ENCODE measurements at places on chromosomes 11 and 22. TPM values are rescaled to one million over a fixed set of nuclear protein-coding genes. Genes with fewer than 3 reads are reported as not detected.

MFNG gene
- total RNA-seq: 86.1 TPM

- DNase-seq: no peak
These were observed 71.9 kb upstream of the HORMAD2 start for GRCh38 chr22:30008401-30008800.

GRCh38 chr11:31340903-31341572 is 28.5 kb downstream of the DCDC1 start:
- DNase-seq: no peak

DNA sequence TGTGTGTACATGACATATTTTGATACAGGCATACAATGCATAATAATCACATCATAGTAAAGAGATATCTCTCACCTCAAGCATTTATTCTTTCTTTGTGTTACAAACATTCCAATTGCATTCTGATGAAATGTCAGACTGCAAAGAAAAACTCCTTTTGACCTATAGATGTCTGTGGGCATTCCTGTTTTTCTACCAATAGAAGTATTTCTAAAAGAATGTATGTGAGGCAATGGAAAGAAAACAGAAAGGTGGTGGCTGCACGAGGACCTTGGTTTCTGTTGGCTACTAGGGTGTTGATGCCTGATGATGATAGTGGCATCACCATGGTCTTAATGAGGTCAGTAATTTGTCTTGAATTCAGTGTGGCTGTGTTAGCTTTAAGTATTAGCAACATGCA is 137.0 kb upstream of the ANO3 start:
- no peak for DNase-seq

GRCh38 chr22:32602154-32602553 is 127.5 kb downstream of the FBXO7 start:
- DNase-seq: no peak

- DNase-seq: no peak
These were observed 105.7 kb upstream of the LUZP2 start for GRCh38 chr11:24391167-24391566.

DNA sequence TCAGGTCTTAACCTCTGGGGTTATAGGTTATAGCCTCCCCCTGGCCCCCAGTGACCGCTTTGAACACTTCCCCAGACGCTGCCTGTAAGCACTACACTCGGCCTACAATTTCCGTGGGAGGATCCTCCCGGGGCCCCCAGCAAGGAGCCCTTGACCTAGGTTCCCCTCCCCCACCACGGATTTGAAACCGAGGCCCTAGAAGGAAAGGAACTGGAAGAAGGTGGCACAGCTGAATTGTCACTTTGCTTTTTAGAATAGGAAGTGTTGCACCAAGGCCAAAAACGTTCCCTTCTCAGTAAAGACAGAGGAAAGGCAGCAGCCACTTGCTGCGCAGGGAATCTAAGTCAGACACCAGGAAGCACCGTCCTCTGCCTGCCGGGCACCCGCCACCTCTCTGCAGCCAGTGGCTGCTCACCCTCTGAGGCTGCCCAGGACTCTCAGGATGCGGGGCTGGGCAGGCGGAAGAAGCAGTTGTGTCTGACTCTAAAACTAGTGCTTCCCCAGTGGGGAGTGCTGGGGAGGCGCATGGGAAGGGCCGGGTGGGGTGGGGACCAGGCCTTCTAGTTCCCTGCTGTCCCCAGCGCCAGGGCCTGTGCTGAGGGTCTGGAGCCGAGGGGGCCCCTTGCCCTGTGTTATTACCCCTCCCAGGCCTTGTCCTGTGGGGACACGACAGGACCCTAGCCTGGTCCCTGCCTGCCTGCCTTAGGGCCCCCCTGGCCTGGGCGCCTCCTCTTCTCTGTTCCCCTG is 7.9 kb upstream of the FLRT1 start:
- DNase-seq: no peak

DNA sequence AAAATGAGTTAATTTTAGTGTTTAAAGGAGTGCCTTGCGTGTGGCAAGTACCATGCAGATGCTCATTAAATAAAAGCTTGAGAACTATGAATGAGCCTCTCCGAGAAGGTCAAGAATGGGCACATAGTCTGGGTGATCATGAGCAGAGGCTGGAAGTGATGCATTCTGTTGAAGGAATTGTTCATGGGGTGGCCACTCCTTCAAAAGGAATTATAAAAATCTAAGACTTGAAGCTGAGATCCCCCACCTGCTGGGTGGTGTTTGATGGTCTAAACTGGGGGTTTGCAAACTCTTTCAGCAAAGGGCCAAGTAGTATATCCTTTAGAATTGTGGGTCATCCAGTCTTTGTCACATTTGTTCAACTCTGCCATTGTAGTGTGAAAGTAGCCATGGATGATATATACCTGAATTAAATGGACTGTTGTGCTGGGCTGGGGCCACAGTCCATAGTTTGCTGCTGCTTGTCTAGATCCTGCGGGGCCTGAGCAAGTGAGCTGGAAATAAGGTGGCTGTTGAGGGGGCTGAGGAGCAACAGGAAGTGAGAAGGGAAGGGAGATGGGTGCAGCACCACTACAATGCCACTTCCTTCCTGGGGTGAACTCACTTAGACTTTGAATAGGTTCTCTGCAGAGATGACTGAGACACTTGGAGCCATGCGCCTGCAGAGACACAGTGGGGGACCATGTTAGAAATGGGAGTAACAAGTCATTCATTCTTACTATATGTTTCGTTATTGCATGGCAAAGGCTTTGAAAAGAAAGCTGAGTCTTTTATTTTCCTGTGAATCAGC is 179.0 kb downstream of the SNX19 start:
- DNase-seq: no peak

All from activated B cell treated with CpG ODN at 0.5 μM for 24 hours (primary cell).